ENCODE measurements at places on chromosomes 5 and 9. TPM values are rescaled to one million over a fixed set of nuclear protein-coding genes. Genes with fewer than 3 reads are reported as not detected.
A peak's percentile ranks its signal among the peaks of the same experiment; 100 is the strongest.

TMEM174 gene
- total RNA-seq, result not detected

PGM5 gene
- not detected for total RNA-seq

LRRC19 gene
- total RNA-seq, result not detected

PCDHGC4 gene
- total RNA-seq, result 2.4 TPM

DNA sequence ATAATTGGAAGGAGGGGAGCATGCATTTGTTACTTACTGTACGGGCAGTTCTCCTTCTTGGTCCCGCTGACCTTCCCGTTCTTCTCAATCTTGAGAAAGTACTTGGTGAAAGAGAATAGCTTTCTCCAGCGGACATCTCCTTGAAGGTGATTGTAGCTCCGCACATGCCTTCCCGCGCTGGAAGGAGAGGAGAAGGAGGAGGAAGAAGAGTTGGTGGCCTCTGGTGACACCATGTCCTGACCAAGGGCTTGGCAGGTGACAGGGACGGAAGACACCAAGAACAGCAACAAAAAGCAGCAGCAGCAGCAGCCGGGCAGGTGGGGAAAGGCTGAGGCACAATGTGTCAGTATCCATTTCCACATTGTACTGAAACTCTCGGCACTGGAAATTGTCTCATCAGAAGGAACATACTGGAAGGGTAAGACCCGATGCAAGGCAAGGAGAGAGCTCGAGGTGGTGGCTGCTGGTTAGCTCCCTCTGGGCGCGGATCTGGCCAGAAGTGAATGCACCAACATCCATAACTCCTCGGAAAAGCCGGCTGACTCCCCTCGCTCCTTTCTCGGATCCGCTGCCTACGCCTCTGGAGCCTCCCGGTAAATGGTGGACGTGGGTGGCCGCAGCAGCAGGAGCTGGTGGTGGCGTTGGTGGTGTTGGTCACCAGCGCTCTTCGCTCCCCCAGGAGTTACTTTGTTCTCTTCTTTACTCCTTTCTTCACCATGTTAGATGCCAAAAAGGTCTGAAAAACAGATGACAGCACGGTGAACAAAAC is 715 bp downstream of the FGF10 start:
- no peak overlapping the region for H3K27ac ChIP-seq
- H3K4me1 ChIP-seq, result peaks cover 11% of the 10 kb centered on the region
- H3K36me3 ChIP-seq, result no peaks in the 10 kb centered on the region
- H3K27me3 ChIP-seq, result peaks cover 24% of the 10 kb centered on the region

DNA sequence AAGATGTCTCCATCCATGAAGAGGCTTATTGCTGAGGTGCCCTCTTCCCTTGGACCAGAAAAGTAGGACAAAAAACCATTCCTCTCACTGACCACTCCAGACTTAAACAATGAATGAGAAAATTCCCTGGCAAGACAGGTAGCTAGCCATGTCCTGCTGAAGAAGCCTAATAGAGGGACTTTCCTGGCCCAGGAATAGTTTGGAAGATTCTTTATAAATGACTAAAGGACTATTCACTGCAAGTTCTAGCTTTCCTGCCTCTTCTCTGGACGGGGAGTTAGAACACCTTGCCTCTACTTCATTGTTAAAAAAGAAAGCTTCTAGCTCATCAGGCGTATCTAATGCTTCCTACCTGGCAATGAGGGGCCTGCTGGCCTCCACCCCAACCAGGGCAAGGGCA is 153.6 kb downstream of the NR3C1 start:
- no peaks in the 10 kb centered on the region for H3K36me3 ChIP-seq
- no peak overlapping the region for H3K27ac ChIP-seq
- no peak for DNase-seq
- no peaks in the 10 kb centered on the region for H3K27me3 ChIP-seq
- H3K4me1 ChIP-seq, result no peaks in the 10 kb centered on the region

DNA sequence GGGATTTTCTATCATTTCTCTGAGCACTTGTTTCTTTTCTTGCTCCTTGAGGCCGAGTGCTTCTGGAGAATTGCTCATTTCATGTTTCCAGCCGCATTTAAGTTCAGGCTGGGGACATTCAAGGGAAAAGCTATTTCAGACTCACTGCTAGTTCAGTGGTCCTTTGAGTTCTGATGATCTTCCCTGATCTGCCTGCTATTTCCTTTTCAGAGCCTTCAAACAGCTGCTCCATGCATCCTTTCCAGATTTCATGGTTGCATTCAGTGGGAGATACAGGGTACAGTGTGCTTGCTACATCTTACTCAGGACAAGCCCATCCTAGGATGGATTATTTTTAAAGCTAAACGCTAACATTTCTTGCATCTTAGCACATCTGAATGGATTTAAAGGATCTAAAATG is 14.7 kb downstream of the NDUFS4 start:
- no peak for DNase-seq
- no peak overlapping the region for H3K27ac ChIP-seq
- H3K36me3 ChIP-seq, result no peaks in the 10 kb centered on the region
- no peaks in the 10 kb centered on the region for H3K4me1 ChIP-seq
- no peak overlapping the region for H3K4me3 ChIP-seq

- H3K27me3 ChIP-seq, result peaks cover 100% of the 10 kb centered on the region
- H3K27ac ChIP-seq, result no peak overlapping the region
Observed at GRCh38 chr9:126621061-126621918, 7.6 kb downstream of the LMX1B start.

- no peaks in the 10 kb centered on the region for H3K27me3 ChIP-seq
- DNase-seq, result no peak
- no peak overlapping the region for H3K27ac ChIP-seq
- H3K36me3 ChIP-seq, result no peaks in the 10 kb centered on the region
Observed at GRCh38 chr5:90899014-90899604, 340.5 kb downstream of the ADGRV1 start.

- no peaks in the 10 kb centered on the region for H3K4me1 ChIP-seq
- peaks cover 24% of the 10 kb centered on the region for H3K36me3 ChIP-seq
- no peaks in the 10 kb centered on the region for H3K27me3 ChIP-seq
- H3K27ac ChIP-seq, result no peak overlapping the region
- H3K4me3 ChIP-seq, result no peak overlapping the region
Observed at GRCh38 chr9:37534412-37534811, 41.8 kb downstream of the FBXO10 start.

DNA sequence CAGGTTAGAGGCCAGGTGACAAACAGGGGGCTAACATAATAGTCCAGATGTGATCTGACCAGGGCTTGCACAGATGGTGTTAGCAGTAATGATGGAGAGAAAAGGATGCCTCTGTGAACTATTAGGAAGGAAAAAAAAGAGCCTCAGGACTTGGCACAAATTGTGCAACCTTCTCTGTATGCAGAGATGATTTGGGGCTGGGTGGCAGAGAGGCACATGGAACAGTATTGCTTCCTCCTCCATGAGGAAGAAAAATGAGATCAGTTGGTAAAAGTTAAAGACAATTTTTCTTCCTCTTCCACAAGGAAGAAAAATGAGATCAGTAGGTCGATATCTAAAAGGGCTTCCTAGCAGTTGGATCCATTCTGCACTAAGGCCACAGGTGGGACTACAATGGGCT is 13.9 kb upstream of the ANXA6 start:
- H3K27me3 ChIP-seq, result no peaks in the 10 kb centered on the region
- no peak for DNase-seq
- no peaks in the 10 kb centered on the region for H3K36me3 ChIP-seq

DNA sequence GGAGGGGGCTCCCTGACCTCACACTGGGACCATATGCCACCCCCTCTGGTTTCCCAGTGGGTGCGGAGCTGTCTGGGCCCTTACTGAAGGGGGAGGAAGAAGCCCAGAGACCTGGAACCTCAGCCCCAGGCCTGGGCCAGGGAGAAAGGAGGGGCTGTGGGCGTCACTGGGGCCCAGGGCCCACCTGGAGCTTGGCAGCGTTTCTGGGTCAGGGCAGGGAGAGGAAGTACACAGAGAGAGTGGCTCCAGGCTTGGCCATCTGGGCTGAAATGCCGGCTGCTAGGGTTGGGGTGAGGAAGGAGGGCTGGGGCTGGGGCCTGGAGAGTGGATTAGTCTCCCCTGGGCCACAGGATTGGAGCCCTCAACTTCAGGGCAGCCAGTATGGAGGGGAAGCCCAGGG is 6.4 kb upstream of the DAB2IP start:
- DNase-seq, result no peak
- H3K4me1 ChIP-seq, result peaks cover 7% of the 10 kb centered on the region
- no peaks in the 10 kb centered on the region for H3K36me3 ChIP-seq
- no peak overlapping the region for H3K4me3 ChIP-seq

DNA sequence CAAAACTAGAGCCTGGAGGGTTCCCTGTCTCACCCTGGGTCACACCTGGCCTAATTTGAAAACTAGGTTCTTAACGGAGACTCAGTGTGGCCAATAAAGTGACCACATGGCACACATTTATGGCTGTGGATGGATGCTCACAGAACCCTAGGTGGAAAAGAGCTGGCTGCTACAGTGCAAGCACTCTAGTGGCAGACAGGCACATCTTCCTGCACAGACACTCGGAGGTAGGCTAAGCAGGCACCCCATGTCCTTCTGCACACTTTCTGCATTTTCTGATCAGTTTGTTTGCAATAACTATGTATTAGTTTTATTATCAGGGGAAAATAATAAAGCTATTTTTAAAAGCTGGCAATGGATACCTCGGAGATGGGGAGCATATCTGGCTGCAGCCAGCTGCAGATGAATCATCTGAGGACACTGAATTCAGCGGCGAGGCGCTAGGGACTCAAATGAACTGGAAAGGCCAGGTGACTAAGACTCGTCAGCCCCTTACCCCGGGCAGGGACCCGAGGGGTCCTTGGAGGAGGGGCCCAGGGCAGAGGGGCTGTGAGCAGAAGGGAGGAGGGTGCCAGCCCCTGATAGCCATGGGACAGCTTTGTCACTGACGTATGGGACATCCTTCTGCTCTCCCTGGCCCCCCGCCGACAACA is 96.2 kb downstream of the OLFM1 start:
- H3K27me3 ChIP-seq, result no peaks in the 10 kb centered on the region
- DNase-seq, result no peak
- no peaks in the 10 kb centered on the region for H3K36me3 ChIP-seq
- H3K4me3 ChIP-seq, result no peak overlapping the region

DNA sequence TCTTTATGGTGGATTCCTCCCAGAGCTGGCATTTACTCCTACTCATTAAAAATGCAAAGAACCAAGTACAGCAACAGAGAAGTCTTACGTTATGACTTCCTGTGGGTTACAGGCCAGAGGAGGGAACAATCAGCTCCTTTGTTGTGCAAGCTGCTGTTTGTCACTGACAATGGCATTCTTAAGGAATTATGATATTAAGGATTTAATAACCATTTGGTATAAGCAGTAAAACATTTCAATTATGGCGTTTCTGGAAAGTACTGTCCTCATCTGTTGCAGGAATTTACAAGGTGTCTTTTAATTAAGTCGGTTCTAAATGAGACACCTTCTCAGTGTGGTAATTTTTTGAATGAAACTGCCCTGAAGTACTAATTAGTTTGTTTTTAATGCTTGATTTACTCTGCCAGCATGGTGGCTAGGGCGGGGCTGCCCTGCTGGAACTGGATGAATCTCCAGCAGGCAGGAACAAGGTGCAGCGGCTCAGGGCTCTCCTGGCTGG is 49.1 kb upstream of the VDAC1 start:
- H3K36me3 ChIP-seq, result no peaks in the 10 kb centered on the region
- DNase-seq, result no peak
- no peak overlapping the region for H3K27ac ChIP-seq

DNA sequence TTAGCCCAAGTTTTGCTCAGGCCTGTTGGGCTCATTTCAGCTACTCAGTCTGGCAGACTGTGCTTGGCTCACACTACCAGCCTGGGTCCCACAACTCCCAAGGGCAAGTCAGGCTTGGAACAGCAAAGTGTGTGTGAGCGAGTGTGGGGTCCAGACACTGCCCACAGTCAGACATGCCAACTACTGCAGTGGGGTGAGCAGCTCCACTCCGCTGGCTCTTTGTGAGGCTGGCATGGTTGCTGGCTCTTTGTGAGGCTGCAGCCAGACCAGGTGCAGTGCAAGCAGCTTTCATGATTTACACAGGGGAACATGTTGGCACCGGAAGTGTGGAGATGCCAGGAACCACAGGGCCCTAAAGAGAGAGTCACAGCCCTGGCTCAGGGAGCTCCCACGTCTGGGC is 606.7 kb upstream of the FAM174A start:
- DNase-seq, result no peak
- H3K27me3 ChIP-seq, result no peaks in the 10 kb centered on the region
- H3K4me3 ChIP-seq, result no peak overlapping the region
- no peaks in the 10 kb centered on the region for H3K36me3 ChIP-seq

DNA sequence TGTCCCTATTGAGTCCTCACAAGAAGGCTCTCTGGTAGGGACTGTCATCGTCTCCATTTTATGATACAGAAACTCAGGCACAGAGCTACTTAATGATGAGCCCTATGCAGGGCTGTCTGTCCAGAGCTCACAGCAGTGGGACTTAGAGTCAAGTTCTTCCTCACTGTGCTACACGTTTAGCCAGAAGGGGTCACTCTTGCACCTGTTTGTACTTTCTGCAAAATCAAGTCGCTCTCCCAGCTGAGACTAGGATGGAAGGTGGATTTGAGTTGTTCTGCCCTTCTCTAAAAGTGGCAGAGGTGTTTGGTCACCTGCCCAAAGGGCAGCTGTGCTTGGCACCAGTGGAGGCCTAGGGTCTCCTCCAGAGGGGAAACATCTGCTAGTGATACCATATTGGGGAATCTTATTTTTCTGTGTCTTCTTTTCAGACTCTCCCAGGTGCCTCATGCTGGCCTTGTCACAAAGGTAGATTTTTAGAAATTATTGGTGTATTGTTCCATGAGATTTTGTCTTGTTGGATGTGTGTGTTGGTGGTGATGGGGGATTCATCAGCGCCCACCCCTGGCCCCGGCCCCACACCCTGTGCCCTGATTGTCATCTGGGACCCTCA is 104.2 kb downstream of the PPARGC1B start:
- no peaks in the 10 kb centered on the region for H3K36me3 ChIP-seq
- no peak overlapping the region for H3K27ac ChIP-seq
- DNase-seq, result peak; percentile 25
- H3K4me3 ChIP-seq, result no peak overlapping the region
- H3K4me1 ChIP-seq, result no peaks in the 10 kb centered on the region
- H3K27me3 ChIP-seq, result no peaks in the 10 kb centered on the region

DNA sequence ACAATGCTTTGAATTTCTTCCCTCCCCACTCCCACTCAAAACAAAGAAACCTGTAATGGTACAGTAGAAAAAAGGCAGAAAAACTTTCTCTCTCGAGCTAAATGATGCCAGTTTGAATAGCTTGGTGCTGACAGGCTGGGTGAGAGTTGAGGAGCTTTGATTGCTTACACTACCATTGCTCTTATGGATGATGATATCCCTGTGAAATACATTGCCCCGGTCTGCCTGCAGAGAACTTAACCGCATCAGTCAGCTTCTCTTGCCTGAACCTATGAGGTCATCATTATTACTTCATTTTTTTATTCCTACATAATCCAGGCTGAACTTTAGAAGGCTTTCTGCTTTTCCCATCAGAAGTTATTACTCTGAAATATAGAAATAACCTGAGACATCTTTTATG is 69.3 kb downstream of the ISL1 start:
- H3K27ac ChIP-seq, result no peak overlapping the region
- H3K27me3 ChIP-seq, result no peaks in the 10 kb centered on the region
- H3K4me1 ChIP-seq, result no peaks in the 10 kb centered on the region
- H3K36me3 ChIP-seq, result no peaks in the 10 kb centered on the region

Measured in H1 (cell line).